ENCODE measurements at places on chromosomes 3 and 15. TPM values are rescaled to one million over a fixed set of nuclear protein-coding genes. Genes with fewer than 3 reads are reported as not detected.

SLC22A14 gene
- total RNA-seq = not detected

CCR9 gene
- not detected for total RNA-seq

CMTM7 gene
- total RNA-seq = 65.3 TPM

OCA2 gene
- not detected for total RNA-seq

IL12A gene
- 1.5 TPM for total RNA-seq

GATM gene
- total RNA-seq = 1.3 TPM

CLDN16 gene
- total RNA-seq = not detected

KLHL40 gene
- total RNA-seq = not detected

IL20RB gene
- 2.0 TPM for total RNA-seq

EHHADH gene
- total RNA-seq = 1.9 TPM

DPPA2 gene
- total RNA-seq = not detected

A4GNT gene
- not detected for total RNA-seq

PGBD4 gene
- 3.8 TPM for total RNA-seq

ESYT3 gene
- 0.41 TPM for total RNA-seq

IQCF5 gene
- not detected for total RNA-seq

SLC28A1 gene
- not detected for total RNA-seq

MB21D2 gene
- 33.0 TPM for total RNA-seq

DUOXA2 gene
- not detected for total RNA-seq

ALS2CL gene
- total RNA-seq = 1.9 TPM
